ENCODE measurements at places on chromosomes 1 and 21.
A peak's percentile ranks its signal among the peaks of the same experiment; 100 is the strongest.

DNA sequence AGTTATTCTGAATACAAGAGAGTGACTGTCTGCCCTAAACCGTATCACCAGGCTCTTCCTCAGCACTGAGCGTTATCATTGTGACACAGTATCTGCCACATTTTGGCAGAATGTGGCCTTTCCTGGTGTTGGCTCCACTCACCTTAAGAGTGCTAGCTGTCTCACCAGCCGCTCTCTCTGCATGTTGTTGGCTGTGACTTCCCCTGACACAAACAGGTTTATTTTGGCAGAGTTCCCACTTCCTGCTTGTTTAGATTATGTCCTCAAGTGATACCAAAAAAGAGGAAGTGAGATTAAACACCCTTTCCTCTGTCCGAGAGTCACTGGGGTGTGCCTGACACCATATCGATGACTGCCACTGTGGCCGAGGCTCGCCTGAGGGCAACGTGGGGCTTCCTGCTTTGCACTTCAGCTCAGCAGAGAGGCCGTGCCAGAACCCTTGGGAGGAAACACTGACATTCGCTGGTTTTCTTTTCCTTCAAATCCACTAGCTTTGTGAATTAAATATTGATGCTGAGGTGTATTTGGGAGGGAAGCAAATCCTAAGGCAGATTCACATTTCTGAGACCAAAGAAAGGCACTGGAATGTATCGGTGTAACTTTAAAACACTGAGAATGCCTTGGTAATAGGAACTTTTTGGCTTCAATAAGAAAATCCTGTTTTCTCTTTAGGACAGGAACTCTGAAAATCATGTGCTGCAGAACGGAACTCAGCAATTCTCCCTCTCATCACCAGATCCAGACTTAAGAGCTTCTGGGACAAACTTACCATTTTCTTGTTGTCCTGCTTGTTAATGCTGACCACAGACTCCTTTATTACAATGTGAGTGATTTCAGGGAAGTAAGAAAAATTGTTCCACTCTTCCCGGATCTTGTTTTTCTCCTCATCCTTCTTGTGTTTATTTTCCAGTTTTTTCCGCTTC lies 102.1 kb downstream of the JAK1 start:
- DNase-seq = no peak

- DNase-seq = peak; percentile 23
These were observed 170.9 kb downstream of the LRRC7 start for GRCh38 chr1:69738458-69739250.

GRCh38 chr1:35382107-35382506 lies 113.6 kb downstream of the ZMYM4 start:
- no peak for DNase-seq

DNA sequence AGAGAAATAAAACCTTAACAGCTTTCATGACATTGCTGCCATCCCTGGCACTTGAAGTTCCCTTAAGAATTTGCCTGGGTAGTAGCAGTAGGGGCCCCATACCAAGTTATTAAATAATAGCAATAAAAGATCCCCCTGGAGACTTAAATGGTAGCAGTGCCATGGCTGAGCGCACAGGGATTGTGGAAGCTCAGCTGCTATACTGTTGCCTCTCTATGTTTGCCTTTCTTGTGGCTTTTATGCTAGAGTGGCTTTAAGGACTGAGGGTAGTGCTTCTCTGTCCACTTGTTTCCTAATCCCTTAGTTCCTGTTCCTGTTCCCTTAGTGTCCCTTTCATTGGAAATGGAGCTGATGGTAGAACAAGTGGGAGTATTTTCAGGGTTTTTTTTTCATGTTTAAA lies 42.1 kb downstream of the NCF2 start:
- DNase-seq = no peak

DNA sequence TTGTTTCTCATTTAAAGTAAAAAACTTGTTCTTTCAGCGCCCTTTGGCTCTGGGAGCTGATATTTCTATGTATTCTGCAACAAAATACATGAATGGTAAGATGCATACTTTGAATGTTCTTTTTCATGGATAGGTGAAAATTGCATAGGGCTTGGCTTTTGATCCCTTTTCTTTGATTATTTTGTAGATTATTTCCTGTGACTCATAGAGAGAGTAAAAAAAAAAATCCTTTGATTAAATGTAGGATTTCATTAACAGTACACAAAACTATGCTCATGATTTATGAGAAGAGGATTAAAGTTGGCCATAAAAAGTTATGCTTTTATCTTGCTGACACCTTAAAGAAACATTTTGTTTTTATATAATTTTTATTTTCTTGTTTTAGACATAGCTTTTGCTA lies 18.7 kb downstream of the CTH start:
- DNase-seq = no peak
